Uterine smooth muscle cell (primary cell): ENCODE measurements at places on chromosomes 12 and 14. TPM values are rescaled to one million over a fixed set of nuclear protein-coding genes. Genes with fewer than 3 reads are reported as not detected.

Gene EIF2S3B
- 1.2 and 12.6 TPM in 2 replicates for total RNA-seq

Gene BDKRB1
- 8.2 and 19.8 TPM in 2 replicates for total RNA-seq

Gene MYF5
- not detected in 2 replicates for total RNA-seq

Gene HPD
- total RNA-seq = 0.12 TPM in 1 of 2 replicates, not detected in the other

Gene MIP
- total RNA-seq = not detected in 2 replicates

Gene RTL1
- total RNA-seq = under 0.01 TPM in 2 replicates

Gene GNG2
- 12.6 and 26.6 TPM in 2 replicates for total RNA-seq

Gene MMP19
- total RNA-seq = 2.7 and 5.2 TPM in 2 replicates

Gene HAL
- total RNA-seq = under 0.01 TPM in 1 of 2 replicates, not detected in the other

Gene OAS1
- total RNA-seq = 0.33 and 1.4 TPM in 2 replicates

Gene CPNE6
- total RNA-seq = not detected in 2 replicates

Gene CISTR
- 0.75 TPM in 1 of 2 replicates, not detected in the other for total RNA-seq

Gene CNTN1
- total RNA-seq = 16.2 and 30.8 TPM in 2 replicates

Gene RFLNA
- total RNA-seq = 0.33 and 0.50 TPM in 2 replicates

Gene SLC22A17
- total RNA-seq = 8.1 and 36.4 TPM in 2 replicates

Gene TOMM20L
- total RNA-seq = not detected in 2 replicates
